ENCODE measurements at places on chromosomes 1 and 21. TPM values are rescaled to one million over a fixed set of nuclear protein-coding genes. Genes with fewer than 3 reads are reported as not detected.

The NUP210L gene
- 0.11 TPM for total RNA-seq

The OR2L8 gene
- 0.44 TPM for total RNA-seq

The SLC26A9 gene
- 0.06 TPM for total RNA-seq

DNA sequence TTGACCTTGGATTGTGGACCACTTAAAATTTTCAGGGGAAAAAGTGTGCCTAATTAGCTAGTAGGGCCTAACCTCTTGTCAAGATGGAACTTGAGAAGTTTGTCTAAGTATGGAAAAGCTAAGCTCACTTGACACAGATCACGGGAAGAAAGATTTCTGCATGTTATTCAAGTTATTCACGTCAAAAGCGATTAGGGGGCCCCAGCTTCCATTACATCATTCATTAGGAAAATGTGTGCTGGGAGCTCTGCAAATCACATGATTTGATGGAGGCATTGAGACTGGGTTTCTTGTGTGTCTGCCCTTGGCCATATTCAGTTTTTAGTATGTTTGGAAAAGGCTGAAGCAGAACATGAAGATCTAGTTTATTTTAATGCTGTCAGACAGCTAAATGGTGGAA, 15.5 kb upstream of the POGZ start:
- no peak for DNase-seq

- no peak for DNase-seq
Measured at GRCh38 chr1:170156594-170156993, 10.8 kb downstream of the NTMT2 start.

DNA sequence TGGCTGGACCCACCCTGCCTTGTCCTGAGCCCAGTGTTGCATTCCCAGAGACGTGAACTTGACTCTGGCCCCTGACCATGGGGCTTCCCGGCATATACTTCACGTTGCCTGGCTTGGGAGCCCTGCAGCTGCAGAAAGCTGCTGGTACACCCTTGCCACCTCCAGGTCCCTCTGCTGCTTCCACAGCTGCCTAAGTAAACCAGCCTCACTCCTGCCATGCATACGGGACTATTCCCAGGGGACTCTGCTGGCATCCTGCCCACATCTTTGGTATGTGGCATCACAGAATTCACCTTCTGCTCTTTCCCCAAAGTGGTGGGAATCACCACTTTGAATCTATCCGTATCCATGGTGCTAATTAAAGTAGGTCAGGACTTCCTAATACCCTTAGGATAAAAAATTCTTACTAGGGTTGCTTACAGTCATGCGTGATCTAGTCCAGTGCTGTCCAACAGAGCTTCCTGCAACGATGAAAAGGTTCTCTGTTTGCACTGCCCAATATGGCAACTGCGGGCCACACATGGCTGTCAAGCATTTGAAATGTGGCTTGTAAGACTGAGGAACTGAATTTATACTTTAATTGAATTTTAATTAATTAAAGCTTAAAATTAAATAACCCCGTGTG, 203.0 kb downstream of the GRIK3 start:
- no peak for DNase-seq
